ENCODE measurements at places on chromosomes 7 and 10. TPM values are rescaled to one million over a fixed set of nuclear protein-coding genes. Genes with fewer than 3 reads are reported as not detected.
A peak's percentile ranks its signal among the peaks of the same experiment; 100 is the strongest.

TAS2R5 gene
- 6.2 TPM for polyA plus RNA-seq

ZNF736 gene
- 21.9 TPM for polyA plus RNA-seq

PAOX gene
- 5.6 TPM for polyA plus RNA-seq

DNA sequence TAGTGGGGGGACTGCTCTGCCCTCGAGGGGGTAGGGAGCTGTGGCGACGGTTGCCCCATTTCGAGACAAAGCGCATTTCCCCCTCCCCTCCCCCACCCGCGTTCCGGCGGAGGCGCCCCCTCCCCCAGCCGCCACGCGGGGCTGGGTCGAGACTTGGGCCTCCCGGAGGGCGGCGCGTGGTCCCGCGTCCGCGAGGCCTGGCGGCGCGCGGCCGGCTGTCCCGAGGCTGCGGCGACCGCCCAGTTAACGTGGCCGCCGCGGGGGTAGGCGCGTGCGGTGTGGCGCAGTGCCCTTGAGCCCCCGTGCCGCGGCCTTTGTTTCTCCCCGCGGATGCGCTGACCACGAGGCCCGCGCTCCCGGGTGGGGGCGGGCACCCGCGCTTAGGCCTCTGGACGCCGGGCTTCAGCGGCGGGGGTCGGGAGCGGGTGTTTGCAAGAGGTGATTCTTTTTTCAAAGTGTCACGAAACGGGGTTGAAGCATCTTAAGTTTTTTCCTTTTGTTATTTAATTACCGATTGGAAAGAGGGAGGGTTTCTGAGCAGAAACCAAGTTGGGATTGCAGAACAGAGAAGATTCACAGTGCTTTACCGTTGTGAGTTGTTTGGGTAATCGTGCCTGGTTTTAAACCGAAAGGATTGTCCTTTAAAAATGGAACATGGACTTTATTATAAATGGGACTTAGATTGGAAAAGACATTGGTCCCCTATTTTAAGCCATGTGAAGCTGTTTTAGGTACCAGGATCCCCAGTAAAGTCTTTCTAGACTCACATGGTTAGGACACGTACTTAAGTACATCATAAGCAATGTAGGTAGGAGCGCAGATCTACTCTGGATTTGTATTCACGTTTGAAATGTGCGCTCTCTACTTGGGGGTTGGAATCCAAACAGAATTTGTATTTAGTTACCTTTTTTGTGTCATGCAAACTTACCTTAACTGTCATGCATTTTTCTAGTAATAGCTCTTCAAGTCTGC is 760 bp downstream of the CBX3 start:
- DNase-seq: no peak

DNA sequence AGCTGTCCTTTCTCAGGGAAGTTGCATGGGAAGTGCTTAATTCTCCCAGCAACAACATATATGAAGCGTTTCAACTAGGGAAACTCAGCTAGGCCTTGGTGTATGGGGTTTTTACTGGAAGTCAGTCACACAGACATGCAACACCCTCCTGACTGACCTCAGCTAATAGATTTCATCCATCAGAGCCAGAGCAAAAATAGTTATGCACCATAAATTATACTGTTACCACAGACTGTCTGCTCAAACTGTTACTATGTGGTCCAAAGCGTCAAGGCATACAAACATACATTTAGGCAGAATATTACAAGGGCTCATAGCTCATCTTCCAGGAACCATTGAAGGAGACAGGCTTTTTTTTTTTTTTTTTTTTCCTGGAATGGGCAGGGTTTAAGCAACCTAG is 417.9 kb downstream of the ANKRD7 start:
- no peak for DNase-seq

GRCh38 chr10:90857635-90858460 is at the start of gene HTR7:
HTR7 (minus strand) TSS chr10:90858039; CDS start chr10:90857671, 368 bp downstream.
- peak; percentile 67 for DNase-seq

GRCh38 chr7:28062197-28062991 is 118.2 kb downstream of the JAZF1 start:
- no peak for DNase-seq
